ENCODE measurements at places on chromosomes 5 and 9.

- no peak for DNase-seq
Measured at GRCh38 chr9:35743452-35743851, 5.6 kb downstream of the GBA2 start.

- no peak for DNase-seq
Measured at GRCh38 chr9:87180361-87180760, 233.1 kb upstream of the GAS1 start.

GRCh38 chr5:96933764-96934707 is 1.8 kb upstream of the LNPEP start:
- DNase-seq, result no peak

DNA sequence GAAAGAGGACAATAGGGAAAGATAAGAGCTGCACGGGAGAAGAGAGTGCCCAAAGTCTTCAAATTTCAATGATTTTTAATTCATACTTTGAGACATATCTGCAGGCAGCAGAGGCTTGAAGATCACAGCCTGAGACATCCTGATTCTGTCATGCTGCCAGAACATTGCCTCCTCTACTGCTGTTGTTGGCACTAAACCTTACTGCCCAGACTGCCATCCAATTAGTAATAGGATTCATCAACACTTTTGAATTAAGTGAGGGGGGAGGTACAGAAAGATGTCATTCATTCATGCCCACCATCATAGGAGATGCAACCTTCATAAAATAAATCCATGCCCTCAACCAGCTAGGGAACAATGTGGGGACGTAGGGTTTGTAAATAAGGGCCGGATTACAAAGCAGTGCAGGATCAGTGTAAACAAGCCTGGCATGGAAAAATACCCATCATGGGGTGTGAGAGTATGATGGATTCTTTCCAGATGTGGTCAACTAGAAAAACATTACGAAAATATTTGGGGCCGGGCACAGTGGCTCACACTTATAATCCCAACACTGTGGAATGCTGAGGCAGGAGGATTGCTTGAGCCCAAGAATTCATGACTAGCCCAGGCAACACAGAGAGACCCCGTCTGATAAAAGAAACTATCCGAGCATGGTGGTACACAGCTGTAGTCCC is 122.1 kb upstream of the DAPK1 start:
- no peak for DNase-seq

GRCh38 chr5:126591549-126591948 is 3.5 kb downstream of the ALDH7A1 start:
- no peak for DNase-seq
